ENCODE measurements at places on chromosomes 11 and 22. TPM values are rescaled to one million over a fixed set of nuclear protein-coding genes. Genes with fewer than 3 reads are reported as not detected.

- no peak for DNase-seq
Measured at GRCh38 chr11:70103256-70103975, 25.3 kb downstream of the ANO1 start.

GRCh38 chr22:46843821-46844255, 81.4 kb downstream of the TBC1D22A start:
- no peak for DNase-seq

Gene FIBIN
- total RNA-seq: not detected

- DNase-seq: no peak
Measured at GRCh38 chr11:96614846-96615245, 225.0 kb downstream of the JRKL start.

DNA sequence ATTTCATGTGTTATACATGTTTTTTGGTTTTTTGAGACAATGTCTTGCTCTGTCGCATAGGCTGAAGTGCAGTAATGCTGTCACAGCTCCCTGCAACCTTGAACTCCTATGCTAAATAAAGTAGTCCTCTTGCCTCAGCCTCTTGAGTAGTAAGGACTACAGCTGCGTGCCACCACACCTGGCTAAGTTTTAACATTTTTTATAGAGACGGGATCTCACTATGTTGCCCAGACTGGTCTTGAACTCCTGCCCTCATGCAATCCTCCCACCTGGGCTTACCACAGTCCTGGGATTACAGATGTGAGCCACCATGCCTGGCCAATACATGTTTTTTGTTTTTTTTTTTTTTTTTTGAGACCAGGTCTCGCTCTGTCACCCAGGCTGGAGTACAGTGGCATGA, 33.9 kb downstream of the SWAP70 start:
- no peak for DNase-seq

- DNase-seq: peak; percentile 74
Measured at GRCh38 chr11:64185175-64185692, 737 bp upstream of the STIP1 start.

DNA sequence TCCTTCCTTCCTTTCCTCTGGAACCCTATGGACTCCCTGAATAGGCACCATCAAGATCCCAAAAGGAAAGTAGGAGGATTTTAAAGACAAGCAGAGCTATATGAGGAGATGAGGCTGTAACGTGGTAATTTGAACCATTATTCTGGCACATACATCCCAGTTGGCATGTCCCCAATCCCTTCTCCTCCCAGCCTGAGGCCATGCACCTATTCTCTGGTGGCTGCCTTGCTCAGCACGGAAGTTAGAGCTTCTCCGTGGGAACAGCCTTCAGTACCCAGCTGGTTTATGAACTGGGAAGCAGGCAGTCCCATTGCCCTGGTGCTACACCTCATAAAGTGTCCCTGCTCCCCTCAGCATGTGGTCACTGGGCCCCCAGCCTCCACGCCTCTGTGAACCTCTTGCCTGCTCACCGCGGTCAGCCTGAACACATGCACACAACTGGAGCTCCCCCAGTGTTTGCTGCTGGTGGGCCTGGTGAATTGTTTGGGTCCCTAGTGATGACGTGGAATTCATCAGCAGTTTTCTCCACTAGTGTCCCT, 139.9 kb upstream of the PLET1 start:
- DNase-seq: no peak

GRCh38 chr11:27894552-27894951, 194.3 kb upstream of the BDNF start:
- no peak for DNase-seq

Gene OR4D5
- total RNA-seq: not detected

GRCh38 chr22:29697853-29698598, 21.8 kb upstream of the CABP7 start:
- DNase-seq: no peak

GRCh38 chr22:20283674-20284066, 15.6 kb upstream of the RTN4R start:
- no peak for DNase-seq

GRCh38 chr11:111941963-111942362, 4.8 kb downstream of the DIXDC1 start:
- DNase-seq: no peak

Gene DEUP1
- total RNA-seq: not detected

Gene TMEM191B
- total RNA-seq: not detected

Gene FREY1
- total RNA-seq: 2.1 TPM

- DNase-seq: no peak
Measured at GRCh38 chr11:113282898-113283437, 31.4 kb upstream of the TTC12 start.

DNA sequence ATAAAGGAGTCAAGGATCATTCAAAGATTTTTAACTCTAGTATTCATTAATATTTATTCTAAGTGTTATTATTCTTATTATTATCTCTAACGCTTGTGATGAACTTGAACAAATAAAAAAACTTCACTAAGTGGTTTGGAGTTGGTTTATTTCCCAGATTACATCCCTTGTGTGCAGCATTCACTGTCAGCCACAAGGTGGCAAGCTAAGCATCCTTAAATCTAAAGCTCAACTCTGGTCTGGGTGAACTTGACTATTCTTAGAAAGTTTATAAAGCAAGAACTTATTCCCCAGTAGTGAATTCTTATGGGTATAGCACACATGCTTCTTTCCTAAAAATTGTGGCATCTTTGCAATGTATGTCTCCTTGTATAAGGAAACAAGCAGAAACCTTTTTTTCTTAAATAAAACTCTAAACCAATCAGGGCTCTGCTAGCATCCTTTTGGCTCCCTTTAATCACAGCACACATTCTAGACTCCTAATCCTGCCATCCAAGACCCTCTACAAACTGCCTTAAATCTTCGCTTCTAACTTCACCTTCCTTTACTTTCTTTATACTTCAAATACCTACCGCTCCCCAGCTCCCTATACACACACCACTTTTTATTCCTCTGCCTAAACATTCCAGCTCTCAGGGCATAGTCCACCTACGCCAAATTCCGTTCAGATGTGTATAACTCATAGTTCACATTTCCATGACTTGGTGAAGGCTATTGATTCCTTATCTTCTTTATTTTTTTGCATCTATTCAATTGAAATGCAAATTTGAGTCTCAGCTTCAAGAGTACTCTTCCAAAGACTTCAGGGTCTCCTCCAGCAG, 1068.8 kb downstream of the DLG2 start:
- DNase-seq: peak; percentile 20

DNA sequence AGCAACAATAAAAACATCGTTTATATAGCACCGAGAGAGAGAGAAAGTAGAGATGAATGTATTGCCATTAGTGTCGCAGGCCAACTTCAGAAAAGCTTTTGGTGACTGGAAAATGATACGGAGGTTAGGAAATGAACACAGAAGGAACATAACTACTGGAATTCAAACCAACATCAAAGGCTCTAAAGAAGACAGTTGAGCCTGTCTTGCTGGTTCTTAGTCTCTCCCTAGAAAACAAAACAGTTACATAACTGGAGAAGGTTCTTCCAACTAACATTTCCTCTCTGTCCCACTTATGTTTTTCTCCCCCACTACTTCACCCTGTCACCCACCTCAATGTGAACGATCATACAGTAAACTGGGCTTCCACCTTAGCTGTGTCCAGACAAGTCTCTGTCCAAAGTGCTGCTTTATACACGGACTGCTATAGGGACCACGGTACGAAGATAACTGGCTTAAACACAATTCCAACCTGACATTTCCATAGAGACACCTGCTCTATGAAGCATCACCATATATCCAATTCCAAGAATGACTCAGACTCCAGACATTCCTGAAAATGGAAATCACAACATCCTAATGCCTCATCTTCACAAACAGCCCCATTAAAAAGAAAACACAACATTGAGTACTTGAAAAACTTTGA, 85.2 kb upstream of the ARHGAP32 start:
- no peak for DNase-seq

Gene SEPTIN5
- 2.3 TPM for total RNA-seq

Gene ARHGAP8
- total RNA-seq: 127 TPM

- DNase-seq: no peak
Measured at GRCh38 chr22:48473202-48473601, 1354.5 kb downstream of the BRD1 start.

Gene MB
- 0.37 TPM for total RNA-seq

GRCh38 chr11:117588166-117588810, 208.7 kb downstream of the DSCAML1 start:
- DNase-seq: no peak

Gene CARNS1
- total RNA-seq: not detected

- no peak for DNase-seq
Measured at GRCh38 chr11:26247340-26247739, 84.6 kb upstream of the ANO3 start.

- no peak for DNase-seq
Measured at GRCh38 chr11:92894197-92894596, 75.3 kb upstream of the MTNR1B start.

- DNase-seq: no peak
Measured at GRCh38 chr11:74248469-74248868, 63.0 kb downstream of the P4HA3 start.

Gene CLDN5
- not detected for total RNA-seq
